ENCODE measurements at places on chromosomes 16 and 17. TPM values are rescaled to one million over a fixed set of nuclear protein-coding genes. Genes with fewer than 3 reads are reported as not detected.

DNA sequence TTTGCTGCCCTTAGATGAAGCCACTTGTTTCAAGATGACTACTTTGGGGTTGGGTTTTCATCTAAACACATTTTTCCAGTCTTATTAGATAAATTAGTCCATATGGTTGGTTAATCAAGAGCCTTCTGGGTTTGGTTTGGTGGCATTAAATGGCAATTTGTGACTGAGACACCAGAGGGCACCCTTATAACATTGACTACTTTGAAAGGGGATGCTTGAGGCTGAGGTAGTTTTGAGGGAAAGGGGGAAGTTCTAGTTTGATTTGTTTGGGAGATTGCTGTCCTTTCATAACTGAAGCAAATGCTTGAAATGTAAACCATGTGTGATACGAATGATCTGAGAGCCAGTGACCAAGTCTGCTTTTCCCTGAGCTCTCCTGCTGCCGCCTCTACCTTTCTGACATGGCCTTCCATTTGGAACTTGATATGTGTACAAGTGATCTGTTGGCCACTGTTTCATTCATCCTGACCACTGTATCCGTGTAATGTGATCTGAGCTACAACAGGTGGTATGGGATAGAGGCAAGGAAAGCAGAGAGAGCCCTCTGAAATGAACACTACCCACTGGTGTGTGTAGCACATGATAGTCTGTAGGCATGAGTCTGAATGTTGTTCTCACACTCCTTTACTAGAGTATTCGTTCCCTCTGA lies 5.8 kb upstream of the RARA start:
- H3K27ac ChIP-seq, result peak overlapping the region; percentile 1

Gene ANKRD40CL
- 0.11 TPM for total RNA-seq

DNA sequence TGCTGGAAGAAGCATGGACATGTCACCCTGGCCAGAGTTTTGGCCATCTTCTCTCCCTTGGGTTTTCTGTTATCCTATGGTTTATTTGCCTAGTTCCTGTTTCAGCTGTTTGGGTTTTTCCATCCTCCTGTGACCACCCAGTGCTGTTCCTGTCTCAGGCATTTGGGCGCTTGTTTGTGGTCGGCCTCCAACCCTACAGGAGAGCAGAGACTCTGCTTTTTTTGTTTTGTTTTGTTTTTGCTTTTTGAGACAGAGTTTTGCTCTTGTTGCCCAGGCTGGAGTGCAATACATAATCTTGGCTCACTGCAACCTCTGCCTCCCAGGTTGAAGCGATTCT lies 3.3 kb upstream of the ZC3H7A start:
- no peak for DNase-seq
- peak overlapping the region; percentile 1 for H3K27ac ChIP-seq
- H3K4me1 ChIP-seq, result peaks cover 37% of the 10 kb centered on the region
- H3K4me3 ChIP-seq, result no peak overlapping the region
- no peaks in the 10 kb centered on the region for H3K27me3 ChIP-seq

GRCh38 chr16:4270595-4270994 lies 2.2 kb downstream of the TFAP4 start:
- H3K4me1 ChIP-seq, result peaks cover 30% of the 10 kb centered on the region
- DNase-seq, result no peak
- H3K27ac ChIP-seq, result peak overlapping the region; percentile 87
- H3K27me3 ChIP-seq, result no peaks in the 10 kb centered on the region
